ENCODE measurements at places on chromosomes 1 and 21.

GRCh38 chr1:161092621-161093028, 3.3 kb upstream of the NECTIN4 start:
- peak; percentile 69 for DNase-seq

DNA sequence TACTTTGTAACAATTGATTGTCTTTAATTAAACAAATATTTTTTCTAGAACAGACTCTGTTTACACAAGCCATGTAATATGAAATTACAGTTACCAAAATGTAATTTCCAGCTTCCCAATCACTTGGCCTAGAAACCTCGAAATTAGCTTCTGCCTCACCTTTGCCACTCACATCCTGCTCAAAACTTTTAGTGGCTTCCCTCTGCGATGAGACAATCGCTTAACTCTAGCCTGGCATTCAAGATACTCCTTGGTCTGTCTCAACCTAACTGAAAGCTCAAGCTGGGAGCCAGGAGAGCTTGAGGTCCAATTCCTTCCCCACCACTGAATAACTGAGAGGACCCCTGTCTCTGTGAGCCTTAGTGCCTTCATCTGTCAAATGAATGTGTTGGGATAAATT, 42.8 kb downstream of the GFI1 start:
- no peak for DNase-seq

DNA sequence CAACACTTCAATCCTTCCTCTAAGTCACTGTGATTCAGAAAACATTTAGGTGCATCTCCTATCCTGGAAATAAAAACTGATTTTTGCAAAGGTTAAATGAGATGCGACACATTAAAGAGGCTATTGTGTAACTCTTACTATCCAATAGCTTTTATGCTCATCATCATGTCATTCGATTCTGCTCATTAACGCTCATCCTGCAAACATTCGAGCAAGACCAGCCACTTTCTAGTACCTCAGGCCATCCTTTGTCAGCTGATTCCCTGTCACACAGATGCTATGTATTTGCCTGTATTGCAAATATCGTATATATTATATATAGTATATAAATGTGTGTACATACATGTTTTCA, 131.6 kb downstream of the TLR5 start:
- DNase-seq: no peak

- no peak for DNase-seq
These were observed 5.4 kb downstream of the PEA15 start for GRCh38 chr1:160210561-160210960.

- DNase-seq: no peak
These were observed 12.7 kb upstream of the CASQ1 start for GRCh38 chr1:160177667-160178066.

All from GM13977 (cell line).